Hypothalamus (tissue), 51 donors: ENCODE measurements at places on chromosomes 1 and 21.

DNA sequence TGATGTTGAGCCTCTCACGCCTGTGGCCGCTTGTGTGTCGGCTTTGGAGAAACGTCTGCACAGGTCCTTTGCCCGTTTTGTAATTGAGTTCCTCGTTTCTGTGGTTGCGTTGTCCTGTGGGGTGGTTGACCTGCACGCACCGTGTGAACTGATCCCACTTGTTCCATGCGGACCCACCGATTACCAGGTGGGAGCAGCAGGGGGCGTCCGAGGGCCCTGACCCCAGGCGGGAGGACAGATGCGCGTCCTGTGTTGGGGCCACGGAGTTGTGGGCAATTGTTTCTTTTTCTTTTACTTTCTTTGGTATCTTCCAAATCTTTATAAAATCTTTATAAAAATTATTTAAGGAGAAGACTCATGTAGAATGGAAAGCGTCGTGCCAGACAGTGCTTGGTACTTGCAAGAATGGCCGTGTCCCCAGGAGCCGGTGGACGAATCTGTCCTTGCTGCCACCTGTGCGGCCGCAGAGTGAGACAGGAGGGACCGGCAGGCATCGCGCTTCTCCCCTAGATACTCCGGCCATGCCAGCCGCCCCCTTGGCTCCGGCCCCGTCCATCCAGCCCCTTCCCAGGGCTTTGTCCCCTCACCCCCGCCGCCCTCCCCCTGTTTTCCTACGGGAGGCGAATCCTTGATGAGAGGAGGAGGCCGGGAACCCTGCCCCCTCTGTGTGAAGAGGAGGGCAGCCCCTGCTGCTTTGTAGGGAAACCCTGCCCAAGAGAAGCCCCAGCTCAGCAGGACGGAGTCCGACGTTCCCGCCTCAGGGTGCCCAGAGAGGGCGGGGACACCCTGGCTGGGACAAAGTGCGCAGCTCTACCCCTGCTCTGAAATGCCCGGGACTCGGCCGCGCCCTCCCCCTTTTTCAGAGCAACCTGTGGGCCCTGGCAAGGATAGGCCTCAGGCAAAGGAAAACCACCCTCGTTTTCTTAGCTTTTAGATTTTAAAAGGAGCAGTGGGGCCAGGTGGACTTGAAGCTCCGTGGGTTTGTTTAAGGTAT, 41.7 kb downstream of the PRKCZ start:
- DNase-seq: peak; percentile 29

DNA sequence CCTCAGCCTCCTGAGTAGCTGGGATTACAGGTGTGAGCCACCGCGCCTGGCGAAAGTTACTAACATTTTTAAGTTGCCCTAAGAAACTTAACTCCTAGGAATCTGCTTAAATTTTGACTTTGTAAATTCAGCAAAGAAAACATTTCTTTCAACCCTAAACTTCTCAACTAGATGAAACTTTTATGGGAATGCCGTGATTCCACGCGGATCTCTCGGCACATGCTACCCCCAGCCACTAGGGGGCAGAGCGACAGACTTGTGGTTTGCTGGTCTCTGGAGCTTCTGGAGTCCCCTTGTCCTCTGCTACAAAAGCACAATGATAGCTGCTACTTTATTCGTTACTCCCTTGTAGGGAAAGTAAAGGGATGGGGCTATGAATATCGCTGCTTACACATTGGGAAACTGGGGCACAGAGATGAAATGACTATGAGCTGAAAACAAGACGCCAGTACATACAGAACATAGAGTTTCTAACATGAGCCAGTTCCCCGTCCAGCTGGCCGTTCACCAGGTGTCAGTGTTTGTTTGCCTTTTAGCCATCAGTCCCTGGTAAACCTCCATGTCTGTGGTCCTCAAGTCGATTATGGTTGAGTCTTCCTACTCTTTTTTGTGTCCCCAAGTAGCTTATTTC, 114.7 kb downstream of the PBX1 start:
- DNase-seq: no peak

- no peak for DNase-seq
Observed at GRCh38 chr1:21899987-21900386, 37.1 kb downstream of the HSPG2 start.

GRCh38 chr1:55128418-55128995, 86.7 kb downstream of the USP24 start:
- no peak for DNase-seq

DNA sequence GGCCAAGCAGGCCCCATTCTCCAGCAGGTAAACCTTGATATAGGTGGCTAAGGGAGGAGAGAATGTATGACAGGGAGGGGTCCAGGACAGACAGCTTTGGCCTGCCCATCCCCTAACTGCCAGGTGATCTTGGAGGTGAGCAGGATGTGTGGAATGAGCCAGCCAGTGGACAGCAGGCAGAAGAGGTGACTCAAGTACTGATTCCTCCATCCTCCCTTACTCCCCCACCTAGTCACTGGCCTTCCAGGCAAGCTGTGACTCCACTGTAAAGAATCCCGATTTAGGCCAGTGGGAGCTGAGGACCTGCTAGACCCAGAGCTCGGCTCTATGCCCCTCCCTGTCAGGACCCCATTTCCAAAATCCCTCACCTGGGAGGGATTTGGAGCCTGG, 36.6 kb downstream of the RIMS3 start:
- no peak for DNase-seq
